ENCODE measurements at places on chromosomes 4 and X.

GRCh38 chr4:145043306-145043705 is 54.7 kb downstream of the ANAPC10 start:
- H3K4me3 ChIP-seq = no peak overlapping the region
- no peak for DNase-seq
- no peak overlapping the region for H3K27ac ChIP-seq
- H3K36me3 ChIP-seq = no peaks in the 10 kb centered on the region

DNA sequence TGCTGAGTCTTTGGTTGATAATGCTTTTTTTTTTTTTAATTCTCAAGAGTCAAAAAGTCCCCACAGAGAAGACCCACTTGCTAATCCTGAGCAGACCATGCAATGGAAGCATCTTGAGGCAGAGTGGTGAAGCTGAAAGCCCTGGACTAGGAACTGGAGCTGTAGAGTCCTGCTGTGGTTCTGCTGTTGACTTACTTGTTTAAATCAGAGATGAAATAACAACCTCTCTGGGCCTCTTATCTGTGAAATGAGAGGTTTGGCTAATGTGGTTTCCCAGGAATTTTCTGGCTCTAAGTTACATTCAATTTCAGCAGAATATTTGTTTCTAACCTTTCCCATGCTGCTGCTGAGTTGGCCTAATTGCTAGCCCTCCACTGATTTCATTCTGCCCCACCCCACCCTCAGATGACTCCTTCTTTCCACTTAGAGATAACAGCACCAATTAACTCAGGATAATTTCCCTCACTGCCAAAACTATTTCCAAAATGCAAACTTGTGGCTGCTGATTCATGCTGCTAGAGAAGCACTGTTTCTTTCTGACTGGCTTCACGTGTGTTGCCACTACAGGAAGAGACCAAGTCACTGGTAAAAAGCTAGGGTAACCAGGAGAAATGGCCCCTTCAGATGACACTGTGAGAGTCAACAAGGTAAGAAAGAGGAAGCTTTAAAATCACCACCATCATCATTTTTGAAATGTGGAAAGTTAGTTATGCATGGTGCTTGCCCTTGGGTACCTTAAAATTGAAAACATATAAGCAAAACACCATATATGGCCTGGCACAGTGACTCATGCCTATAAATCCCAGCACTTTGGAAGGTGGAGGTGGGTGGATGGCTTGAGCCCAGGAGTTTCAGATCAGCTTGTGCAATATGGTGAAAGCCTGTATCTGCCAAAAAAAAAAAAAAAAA is 326.4 kb downstream of the DCHS2 start:
- H3K36me3 ChIP-seq = no peaks in the 10 kb centered on the region
- H3K4me1 ChIP-seq = no peaks in the 10 kb centered on the region
- no peak overlapping the region for H3K4me3 ChIP-seq
- H3K27ac ChIP-seq = no peak overlapping the region
- DNase-seq = no peak
- no peaks in the 10 kb centered on the region for H3K27me3 ChIP-seq

DNA sequence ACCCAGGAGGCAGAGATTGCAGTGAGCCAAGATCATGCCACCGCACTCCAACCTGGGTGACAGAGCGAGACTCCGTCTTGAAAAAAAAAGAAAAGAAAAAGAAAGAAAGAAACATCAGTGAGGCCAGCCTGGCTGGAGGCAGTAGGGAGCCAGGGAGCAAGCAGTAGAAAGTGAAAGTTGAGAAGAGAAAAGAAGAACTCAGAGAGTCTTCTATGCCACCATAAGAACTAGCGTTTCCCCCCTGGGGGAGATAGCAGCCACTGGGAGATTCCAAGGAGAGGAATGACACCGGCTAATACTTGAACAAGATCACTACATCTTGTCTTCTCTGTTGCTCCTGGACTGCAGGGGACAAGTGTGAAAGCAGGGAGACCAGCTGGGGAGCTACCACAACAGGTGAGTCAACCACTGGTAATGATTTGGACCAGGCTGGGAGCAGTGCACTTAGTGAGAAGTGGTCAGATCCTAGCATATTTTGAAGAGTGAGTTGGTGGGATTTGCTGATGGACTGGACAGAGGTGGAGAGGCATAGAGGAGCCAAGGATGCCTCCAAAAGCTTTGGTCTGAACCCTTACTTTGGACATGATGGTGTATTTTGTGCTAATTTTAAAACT is 33.4 kb downstream of the SLC2A9 start:
- no peak overlapping the region for H3K27ac ChIP-seq
- no peaks in the 10 kb centered on the region for H3K4me1 ChIP-seq
- H3K4me3 ChIP-seq = no peak overlapping the region
- DNase-seq = no peak

GRCh38 chr4:70715097-70715496 is 6.7 kb upstream of the RUFY3 start:
- H3K27ac ChIP-seq = no peak overlapping the region
- DNase-seq = no peak
- no peaks in the 10 kb centered on the region for H3K27me3 ChIP-seq
- peaks cover 9% of the 10 kb centered on the region for H3K4me1 ChIP-seq
- H3K36me3 ChIP-seq = no peaks in the 10 kb centered on the region
- no peak overlapping the region for H3K4me3 ChIP-seq

- H3K4me1 ChIP-seq = no peaks in the 10 kb centered on the region
- H3K4me3 ChIP-seq = no peak overlapping the region
- no peaks in the 10 kb centered on the region for H3K27me3 ChIP-seq
- no peak overlapping the region for H3K27ac ChIP-seq
These were observed 109.9 kb upstream of the LIMCH1 start for GRCh38 chr4:41427931-41428600.

GRCh38 chr4:105990933-105991332 is 95.7 kb downstream of the NPNT start:
- H3K27ac ChIP-seq = no peak overlapping the region
- H3K4me1 ChIP-seq = no peaks in the 10 kb centered on the region
- no peak for DNase-seq
- no peaks in the 10 kb centered on the region for H3K27me3 ChIP-seq
- no peak overlapping the region for H3K4me3 ChIP-seq

DNA sequence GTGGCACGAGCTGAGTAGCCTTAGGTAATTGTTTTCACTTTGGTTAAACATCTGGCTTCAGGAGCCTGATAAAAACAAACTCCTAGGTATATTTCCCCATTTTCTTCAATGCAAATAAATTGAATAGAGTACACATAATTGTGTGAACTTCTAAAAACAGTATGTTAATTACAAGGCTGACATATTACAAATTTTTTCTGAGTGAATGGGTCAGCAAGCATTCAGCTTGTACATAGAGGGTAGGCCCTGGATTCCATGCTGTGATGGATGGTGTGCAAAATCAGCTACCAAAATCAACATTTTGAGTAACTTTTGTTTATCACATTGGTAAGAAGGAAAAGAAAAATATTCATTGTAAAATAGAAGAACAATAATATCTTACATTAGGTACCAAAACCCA is 12.2 kb downstream of the TNIP3 start:
- H3K4me1 ChIP-seq = peaks cover 62% of the 10 kb centered on the region
- no peaks in the 10 kb centered on the region for H3K36me3 ChIP-seq
- H3K4me3 ChIP-seq = no peak overlapping the region

DNA sequence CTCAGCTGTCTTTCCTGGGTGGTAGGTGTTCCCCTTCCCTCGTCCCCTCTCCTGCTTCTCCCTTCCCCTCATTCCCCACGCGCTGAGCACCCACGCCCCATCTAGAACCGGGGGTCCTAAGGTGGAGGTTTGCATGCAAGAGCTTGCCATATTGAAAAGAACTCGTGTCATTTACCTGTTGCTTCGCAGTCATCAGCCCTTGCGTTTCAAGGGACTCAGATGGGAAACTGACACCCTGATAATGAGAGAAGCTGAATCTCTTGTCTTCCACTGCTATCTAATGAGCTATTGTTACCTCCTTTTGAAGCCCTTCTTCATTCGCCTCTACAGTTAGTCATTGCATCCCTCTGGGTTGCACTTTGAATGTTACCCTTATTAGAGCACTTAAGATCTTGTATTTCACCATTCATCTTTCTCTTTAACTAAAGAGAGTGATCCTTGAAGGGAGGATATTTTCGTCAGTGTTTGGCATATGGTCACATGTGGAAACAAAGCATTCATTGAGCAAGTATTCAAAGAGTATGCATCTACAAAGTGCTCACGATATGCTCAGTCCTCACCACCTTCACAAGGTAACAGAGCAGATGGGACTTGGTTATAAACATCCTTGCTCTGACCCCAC is 25.7 kb downstream of the ARL9 start:
- H3K27ac ChIP-seq = peak overlapping the region; percentile 11
- H3K27me3 ChIP-seq = peaks cover 17% of the 10 kb centered on the region
- no peak for DNase-seq
- peak overlapping the region; percentile 86 for H3K4me3 ChIP-seq

DNA sequence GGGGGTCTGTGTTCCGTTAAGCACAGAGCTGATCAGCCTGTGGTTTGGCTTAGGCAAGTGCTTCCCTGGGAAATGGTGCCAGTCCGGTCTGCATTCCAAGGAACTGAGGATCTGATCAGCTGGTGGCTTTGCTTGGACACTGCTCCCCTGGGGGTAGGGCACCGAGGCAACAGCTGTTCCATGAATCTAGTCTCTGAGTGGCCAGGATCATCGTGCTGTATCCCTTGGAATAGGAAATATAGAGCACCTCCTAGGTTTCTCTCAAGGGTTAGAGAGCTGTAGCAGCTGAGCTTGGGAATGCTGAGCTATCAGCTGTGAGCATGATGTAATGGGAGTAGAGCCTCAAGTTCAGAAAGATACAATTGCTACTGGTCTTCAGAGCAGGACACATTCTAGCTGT is 863.9 kb downstream of the RAPGEF2 start:
- no peaks in the 10 kb centered on the region for H3K4me1 ChIP-seq
- H3K27ac ChIP-seq = no peak overlapping the region
- H3K36me3 ChIP-seq = no peaks in the 10 kb centered on the region
- H3K4me3 ChIP-seq = no peak overlapping the region
- DNase-seq = no peak

DNA sequence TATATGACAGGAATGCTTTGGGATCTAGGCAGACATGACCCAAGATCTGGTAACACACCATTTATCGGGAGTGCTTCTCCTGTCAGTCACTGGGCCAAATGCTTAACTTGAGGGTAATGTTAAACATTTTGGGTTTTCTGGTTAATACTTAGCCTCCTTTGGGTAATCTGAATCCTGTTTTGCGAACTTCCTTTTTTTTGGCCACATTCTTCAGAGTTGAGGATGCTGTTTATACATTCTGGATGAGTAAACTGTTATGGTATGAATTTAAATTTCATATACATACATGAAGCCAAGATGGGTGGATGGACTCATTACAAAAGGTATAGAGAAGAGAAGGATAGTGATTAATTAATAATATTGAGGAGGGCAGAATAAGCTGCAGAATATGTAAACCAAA is 36.1 kb downstream of the MID1IP1 start:
- H3K4me3 ChIP-seq = no peak overlapping the region
- no peaks in the 10 kb centered on the region for H3K4me1 ChIP-seq
- no peak for DNase-seq
- no peak overlapping the region for H3K27ac ChIP-seq
- no peaks in the 10 kb centered on the region for H3K36me3 ChIP-seq

DNA sequence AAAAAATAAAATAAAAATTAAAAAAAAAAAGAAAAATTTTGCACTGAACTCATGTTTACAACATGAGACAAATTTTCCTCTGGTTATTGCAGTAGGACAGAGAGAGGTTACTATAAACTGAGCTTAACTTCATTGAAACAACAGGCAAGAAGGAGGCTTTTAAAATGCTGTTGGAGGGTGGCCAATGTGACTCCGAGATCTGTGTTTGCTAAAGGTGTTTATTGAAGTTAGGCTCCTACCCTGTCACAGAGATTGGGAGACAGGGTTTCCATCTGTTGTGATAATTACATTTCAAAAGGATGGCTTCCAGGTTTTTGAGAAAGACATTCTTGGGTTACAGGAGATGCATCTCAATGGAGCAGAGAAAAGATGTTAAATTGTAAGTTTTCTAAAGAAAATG is 370.5 kb upstream of the HS3ST1 start:
- H3K27ac ChIP-seq = no peak overlapping the region
- no peaks in the 10 kb centered on the region for H3K27me3 ChIP-seq
- DNase-seq = no peak
- H3K4me1 ChIP-seq = no peaks in the 10 kb centered on the region
- no peaks in the 10 kb centered on the region for H3K36me3 ChIP-seq

- no peaks in the 10 kb centered on the region for H3K36me3 ChIP-seq
- no peaks in the 10 kb centered on the region for H3K27me3 ChIP-seq
- no peaks in the 10 kb centered on the region for H3K4me1 ChIP-seq
- H3K27ac ChIP-seq = no peak overlapping the region
- H3K4me3 ChIP-seq = no peak overlapping the region
- DNase-seq = no peak
These were observed 975.4 kb upstream of the NDST4 start for GRCh38 chr4:116088771-116089170.

- no peak overlapping the region for H3K4me3 ChIP-seq
- H3K4me1 ChIP-seq = no peaks in the 10 kb centered on the region
- H3K27me3 ChIP-seq = no peaks in the 10 kb centered on the region
These were observed 125.2 kb downstream of the AFAP1 start for GRCh38 chr4:7814451-7814850.

DNA sequence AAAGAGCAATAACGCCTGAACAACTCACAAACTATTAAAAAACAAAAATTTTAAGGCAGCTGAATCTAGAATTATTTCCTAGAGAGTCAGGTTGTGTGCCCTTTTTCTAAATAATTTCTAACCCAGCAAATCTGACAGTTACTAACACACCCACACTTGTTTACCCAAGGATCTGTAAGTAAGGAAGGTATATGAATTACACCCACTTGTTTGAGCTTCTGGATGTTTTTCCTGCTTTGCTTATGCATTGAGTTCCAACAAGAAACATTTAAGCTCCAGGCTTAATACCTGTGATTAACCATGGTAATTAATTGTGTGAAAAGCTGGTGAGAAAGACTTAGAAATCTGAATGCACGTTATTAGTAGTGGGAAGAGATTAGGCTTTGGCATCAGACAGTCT is 1.5 kb downstream of the NIPAL1 start:
- no peaks in the 10 kb centered on the region for H3K36me3 ChIP-seq
- H3K27me3 ChIP-seq = no peaks in the 10 kb centered on the region
- no peak for DNase-seq

DNA sequence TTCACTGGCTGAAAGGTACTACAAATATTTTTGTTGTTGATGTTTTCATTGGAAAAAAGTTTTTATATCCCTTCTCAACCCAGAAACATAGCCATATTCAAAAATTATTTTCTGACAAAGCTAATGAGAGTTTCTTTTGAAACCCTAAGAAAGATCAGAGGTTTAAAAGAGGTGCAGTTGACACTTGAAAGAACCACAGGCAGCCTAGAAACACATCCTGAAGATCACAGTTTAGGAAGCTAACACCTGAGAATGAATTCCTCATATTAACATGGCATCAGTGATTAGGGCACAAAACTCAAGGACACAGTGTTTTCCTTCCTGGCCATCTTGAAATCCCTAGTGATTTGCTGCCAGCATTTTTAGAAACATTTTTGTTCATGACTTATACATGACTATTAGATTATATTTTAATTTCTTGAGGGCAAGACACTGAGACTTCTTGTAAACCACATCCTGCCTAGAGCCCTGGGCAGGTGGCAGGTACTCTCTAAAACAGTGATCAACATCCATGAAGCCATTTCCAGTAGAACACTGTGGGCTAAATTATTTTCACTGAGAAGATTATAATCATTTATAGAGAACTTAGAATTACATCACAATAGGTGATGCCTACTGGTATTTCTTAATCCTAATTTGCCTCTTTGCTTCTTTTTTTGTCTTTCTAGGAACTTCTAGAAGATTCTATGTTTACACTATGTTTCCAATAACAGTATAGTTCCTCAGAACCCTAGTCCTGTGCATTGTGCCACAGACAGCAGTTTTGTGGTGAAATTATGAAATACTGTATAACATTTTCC is 80.0 kb downstream of the ARSJ start:
- H3K36me3 ChIP-seq = no peaks in the 10 kb centered on the region
- H3K4me3 ChIP-seq = no peak overlapping the region
- H3K27me3 ChIP-seq = no peaks in the 10 kb centered on the region
- H3K4me1 ChIP-seq = peaks cover 57% of the 10 kb centered on the region

Data from CD8-positive, alpha-beta memory T cell (primary cell).